ENCODE measurements at places on chromosomes 3 and 15. TPM values are rescaled to one million over a fixed set of nuclear protein-coding genes. Genes with fewer than 3 reads are reported as not detected.

Gene SERPINI2
- not detected for total RNA-seq

Gene FANCD2OS
- not detected for total RNA-seq

Gene CNTN4
- 0.21 TPM for total RNA-seq

Gene PAK6
- total RNA-seq = 13.4 TPM

Gene ASB14
- not detected for total RNA-seq

Gene TUSC7
- not detected for total RNA-seq

Gene AADAC
- not detected for total RNA-seq

Gene SCAMP5
- total RNA-seq = 0.72 TPM

Gene SLC22A13
- total RNA-seq = 0.24 TPM

Gene PODXL2
- total RNA-seq = 5.5 TPM

Gene EPHB1
- total RNA-seq = not detected

Gene CAMK2N2
- total RNA-seq = not detected
